ENCODE measurements at places on chromosomes 1 and 21. TPM values are rescaled to one million over a fixed set of nuclear protein-coding genes. Genes with fewer than 3 reads are reported as not detected.

GRCh38 chr1:220487297-220487820, 40.6 kb upstream of the MARK1 start:
- DNase-seq: no peak

- DNase-seq: no peak
These were observed 18.6 kb downstream of the ARMH1 start for GRCh38 chr1:44693159-44693558.

CDCA8 gene
- 3.6 TPM for total RNA-seq

DNA sequence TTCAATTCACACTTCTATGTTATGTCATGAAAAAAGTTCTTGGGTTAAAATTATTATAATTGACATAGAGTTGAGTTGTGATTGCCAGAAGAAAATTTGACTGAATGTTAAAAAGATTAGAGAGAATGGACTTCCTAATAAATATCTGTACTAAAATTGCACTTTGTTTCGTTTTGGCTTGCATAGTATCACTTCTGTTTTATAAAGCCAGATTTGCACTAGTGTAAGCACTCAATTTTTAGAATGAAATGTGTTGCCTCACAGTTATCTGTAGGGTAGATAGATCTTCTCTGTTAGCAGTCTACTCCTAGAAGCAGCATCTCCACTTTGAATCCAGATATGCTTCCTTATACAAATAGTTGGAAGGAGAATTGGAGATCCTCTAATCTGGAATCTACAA, 95.2 kb upstream of the MPC2 start:
- no peak for DNase-seq

GRCh38 chr1:44798481-44799365, 1.5 kb upstream of the PLK3 start:
- DNase-seq: no peak

DNA sequence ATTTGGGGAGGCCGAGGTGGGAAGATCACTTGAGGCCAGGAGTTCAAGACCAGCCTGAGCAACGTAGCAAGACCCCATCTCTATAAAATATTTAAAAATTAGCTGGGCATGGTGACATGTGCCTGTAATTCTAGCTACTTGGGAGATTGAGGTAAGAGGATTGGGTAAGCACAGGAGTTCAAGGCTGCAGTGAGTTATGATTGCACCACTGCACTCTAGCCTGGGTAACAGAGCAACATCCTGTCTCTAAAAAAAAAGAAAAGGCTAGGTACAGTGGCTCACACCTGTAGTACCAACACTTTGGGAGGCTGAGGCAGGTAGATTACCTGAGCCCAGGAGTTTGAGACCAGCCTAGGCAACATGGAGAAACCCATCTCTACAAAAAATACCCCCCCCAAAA, 35.7 kb upstream of the RCC1 start:
- DNase-seq: no peak

DNA sequence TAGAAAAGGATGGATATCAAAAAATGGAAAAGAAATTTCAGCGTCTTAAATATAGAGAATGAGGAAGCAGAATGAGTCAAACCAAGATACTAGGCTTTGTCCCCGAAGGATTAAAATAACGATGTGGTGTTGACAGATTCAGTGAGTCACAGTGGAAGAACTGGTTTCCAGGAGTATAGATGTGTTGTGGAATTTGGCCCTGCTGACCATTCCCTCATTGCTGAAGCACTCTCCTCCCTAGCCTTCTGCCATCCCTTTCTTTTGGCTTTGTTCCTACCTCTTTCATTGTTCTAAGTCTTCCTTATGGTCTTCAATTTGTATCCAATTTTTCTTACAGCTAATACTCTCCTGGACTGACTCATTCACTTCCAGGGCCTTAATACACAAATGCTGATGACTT, 23.1 kb upstream of the USP25 start:
- no peak for DNase-seq

GRCh38 chr1:244388961-244389360, 62.7 kb downstream of the ADSS2 start:
- no peak for DNase-seq

OR2T29 gene
- not detected for total RNA-seq

TMPRSS15 gene
- 0.18 TPM for total RNA-seq

CR1L gene
- 0.73 TPM for total RNA-seq

Measured in cerebellum (tissue), 4 donors.